ENCODE measurements at places on chromosomes 2 and 18. TPM values are rescaled to one million over a fixed set of nuclear protein-coding genes. Genes with fewer than 3 reads are reported as not detected.

- no peak overlapping the region for H3K4me3 ChIP-seq
- H3K27me3 ChIP-seq = no peaks in the 10 kb centered on the region
- DNase-seq = peak; percentile 60
- no peak overlapping the region for H3K27ac ChIP-seq
- H3K36me3 ChIP-seq = no peaks in the 10 kb centered on the region
- H3K4me1 ChIP-seq = no peaks in the 10 kb centered on the region
Observed at GRCh38 chr2:230160112-230160660, 59.6 kb downstream of the SP110 start.

Gene MORN2
- total RNA-seq = 24.6 TPM

Gene PPP1R1C
- total RNA-seq = 0.40 TPM

Gene GALR1
- total RNA-seq = 0.36 TPM

All from hepatocyte (in vitro differentiated cells).